Activated CD8-positive, alpha-beta memory T cell treated with anti-CD3 and anti-CD28 coated beads, Interleukin-2, amount 10 ng/mL, durations not matched to agents 7 days and 5 days (primary cell): ENCODE measurements at places on chromosomes 3 and 15.

DNA sequence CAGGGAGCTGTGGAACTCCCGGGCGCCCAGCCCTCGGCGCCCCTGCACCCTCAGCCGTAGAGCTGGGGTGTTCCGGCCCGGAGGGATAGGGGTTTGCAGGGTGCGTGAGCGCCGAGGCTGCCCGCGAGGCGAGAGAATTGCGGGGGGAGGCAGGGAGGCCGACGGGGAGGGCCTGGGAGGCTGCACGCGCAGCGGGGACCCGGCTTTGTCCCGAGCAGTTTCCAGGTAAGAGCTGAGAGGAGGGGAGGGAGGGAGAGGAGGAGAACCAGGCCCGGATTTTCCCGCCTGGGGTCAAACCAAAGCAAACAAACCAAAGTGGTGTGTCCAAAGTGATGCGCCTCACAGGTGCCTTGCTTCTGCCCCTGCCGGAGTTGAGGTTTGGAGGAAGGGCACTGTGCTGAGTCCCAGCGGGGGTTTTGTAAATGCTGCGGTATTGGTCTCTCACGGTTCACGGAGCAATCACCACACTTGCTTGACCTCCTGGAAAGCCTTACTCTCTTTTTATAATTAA lies 146.4 kb downstream of the TJP1 start:
- DNase-seq = peak; percentile 16

- peak; percentile 59 for DNase-seq
Observed at GRCh38 chr15:73921254-73921925, 4.9 kb upstream of the LOXL1 start.

GRCh38 chr3:151037746-151038477 lies 47.6 kb upstream of the MED12L start:
- no peak for DNase-seq

- DNase-seq = no peak
Observed at GRCh38 chr15:94205366-94205765, 26.0 kb upstream of the MCTP2 start.

GRCh38 chr15:93042691-93043378 lies 46.2 kb downstream of the RGMA start:
- DNase-seq = no peak
